ENCODE measurements at places on chromosomes 16 and 17.

DNA sequence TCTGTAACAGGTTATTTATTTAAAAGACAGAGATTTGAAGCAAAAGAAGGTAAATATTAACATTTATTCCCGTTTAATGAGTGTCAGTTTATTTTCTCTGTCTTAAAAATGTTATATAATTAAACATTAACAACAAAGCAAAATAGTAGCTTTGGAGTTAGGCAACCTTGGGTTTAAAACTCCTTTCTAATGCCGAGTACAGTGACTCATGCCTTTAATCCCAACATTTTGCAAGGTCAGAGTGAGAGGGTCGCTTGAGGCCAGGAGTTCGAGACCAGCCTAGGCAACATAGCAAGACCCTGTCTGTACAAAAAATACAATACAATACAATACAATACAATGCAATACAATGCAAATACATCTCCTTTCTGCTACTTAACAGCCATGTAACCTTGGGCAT is 128.7 kb downstream of the CHD9 start:
- no peak for DNase-seq

- no peak for DNase-seq
These were observed 55.0 kb downstream of the ZNF423 start for GRCh38 chr16:49800876-49801275.

DNA sequence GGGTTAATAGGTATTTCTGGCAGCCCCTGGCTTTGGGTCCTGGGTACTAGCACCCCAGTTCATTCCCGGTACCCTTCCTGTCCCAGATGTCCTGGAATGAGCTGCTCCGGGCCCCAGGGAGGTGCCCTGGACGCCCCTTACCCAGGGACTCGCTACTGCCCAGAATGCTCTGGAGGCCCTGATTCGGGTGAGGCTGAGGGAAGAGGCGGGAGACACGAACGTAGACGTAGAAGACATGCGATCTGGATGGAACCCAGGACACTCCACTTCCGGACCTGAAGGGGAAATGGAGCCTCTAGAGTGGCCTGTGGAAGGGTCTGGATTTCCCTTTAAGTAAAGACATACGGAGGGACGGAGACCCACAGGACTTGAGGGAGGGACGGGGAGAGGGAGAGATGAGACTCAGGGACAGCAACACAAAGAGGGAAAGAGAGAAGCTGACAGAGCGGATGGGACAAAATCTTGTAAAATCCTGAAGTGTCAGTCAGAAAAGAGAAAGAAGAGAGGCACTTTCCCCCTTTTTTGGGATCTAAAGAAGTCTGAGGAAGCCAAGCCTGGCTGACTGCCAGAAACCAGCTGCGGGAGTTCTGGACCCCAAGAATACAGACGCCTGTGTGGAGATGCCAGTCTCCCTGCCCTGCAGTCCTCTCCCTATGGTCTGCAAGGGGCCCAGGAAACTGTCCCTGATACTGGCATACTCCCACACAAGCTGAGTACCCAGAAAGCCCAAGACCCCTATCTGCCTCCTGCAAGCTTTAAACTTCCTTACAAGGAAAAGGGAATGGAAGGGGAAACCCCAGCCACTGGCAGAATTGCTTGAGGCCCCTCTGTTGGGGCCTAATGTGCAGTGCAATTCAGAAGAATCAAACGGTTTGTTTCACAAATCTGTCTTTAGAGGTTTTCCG is 1.0 kb upstream of the HOXB13 start:
- no peak for DNase-seq

DNA sequence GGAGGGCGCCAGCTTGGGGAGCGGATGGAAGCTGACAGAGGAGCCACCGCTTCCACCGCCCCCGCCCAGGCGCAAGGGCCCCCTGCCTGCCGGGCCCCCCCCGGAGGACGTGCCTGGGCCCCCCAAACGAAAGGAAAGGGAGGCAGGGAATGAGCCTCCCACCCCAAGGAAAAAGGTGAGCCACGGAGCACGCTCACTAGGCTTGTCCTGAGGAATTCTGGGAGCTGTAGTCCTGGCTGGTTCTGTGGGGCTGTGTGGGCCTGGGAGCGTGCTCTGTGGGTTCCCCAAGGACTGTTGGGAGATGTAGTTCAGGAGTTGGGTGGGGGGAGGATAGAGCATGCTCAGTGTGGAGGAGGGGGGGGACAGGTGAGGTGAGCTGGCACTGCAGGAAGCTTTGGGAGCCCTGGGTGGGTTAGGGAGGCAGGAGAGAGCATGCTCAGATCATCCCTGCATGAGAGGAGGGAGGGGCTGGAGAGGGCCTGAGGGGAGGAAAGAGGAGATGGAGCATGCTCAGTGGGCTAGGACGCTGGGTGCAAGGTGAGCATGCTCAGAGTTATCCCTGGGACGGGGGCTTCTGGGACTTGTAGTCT is 4.5 kb downstream of the FBXL19 start:
- DNase-seq: no peak

GRCh38 chr17:58699771-58700170 is 7.4 kb downstream of the RAD51C start:
- no peak for DNase-seq
